Thyroid gland (tissue), 4 donors: ENCODE measurements at places on chromosomes 4 and X. TPM values are rescaled to one million over a fixed set of nuclear protein-coding genes. Genes with fewer than 3 reads are reported as not detected.
A peak's percentile ranks its signal among the peaks of the same experiment; 100 is the strongest.

PLCXD1 gene
- total RNA-seq = 6.0 TPM

DDX60 gene
- 27.1 TPM for total RNA-seq

GRCh38 chrX:54479136-54480111, 16.6 kb downstream of the FGD1 start:
- DNase-seq = peak; percentile 38

DNA sequence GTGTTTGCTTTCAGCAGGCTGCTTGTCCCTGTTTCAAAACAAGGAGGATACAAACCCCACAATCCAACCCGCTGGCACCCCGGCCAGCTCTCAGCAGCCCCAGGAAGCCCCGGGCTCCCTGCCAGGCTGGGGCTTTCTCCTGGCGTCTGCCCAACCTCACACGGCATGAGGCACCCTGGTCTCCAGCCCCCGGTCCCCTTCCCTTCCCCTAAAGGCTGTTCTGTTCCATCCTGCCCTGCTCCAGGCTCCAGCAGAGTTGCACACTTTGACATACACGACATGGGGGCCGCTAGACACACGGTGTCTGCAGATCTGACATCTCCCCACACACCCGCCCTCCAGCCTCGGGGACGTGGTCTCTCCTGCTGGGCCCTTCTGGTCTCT, 107.7 kb upstream of the ADRA2C start:
- DNase-seq = no peak

GRCh38 chr4:176729489-176729888, 63.2 kb downstream of the VEGFC start:
- DNase-seq = no peak

DNA sequence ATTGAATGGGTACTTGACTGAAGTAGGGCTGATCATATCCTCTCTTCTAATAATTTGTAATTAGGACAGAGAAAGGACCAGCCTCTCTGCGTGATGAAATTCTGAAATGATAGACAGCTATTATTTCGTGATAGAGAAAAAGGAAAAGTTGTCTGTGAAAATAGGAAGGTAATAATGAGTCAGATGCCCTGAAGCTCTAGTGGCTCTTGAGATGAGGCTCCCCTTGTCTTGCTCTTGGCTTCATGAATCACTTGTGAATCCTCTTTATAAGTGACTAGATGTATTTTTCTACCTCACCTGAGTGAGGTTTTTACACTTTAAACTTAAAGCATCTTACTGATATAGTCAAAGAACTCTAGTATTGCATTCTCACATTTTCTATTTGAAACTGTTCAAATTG, 888.9 kb downstream of the PCDH18 start:
- no peak for DNase-seq

GRCh38 chr4:56575820-56576429, 70.3 kb downstream of the ARL9 start:
- DNase-seq = no peak

GRCh38 chr4:168945291-168945690, 64.8 kb downstream of the CBR4 start:
- DNase-seq = no peak

GRCh38 chrX:99117011-99117410, 1293.1 kb downstream of the PCDH19 start:
- DNase-seq = no peak
